ENCODE measurements at places on chromosomes 13 and 19.

DNA sequence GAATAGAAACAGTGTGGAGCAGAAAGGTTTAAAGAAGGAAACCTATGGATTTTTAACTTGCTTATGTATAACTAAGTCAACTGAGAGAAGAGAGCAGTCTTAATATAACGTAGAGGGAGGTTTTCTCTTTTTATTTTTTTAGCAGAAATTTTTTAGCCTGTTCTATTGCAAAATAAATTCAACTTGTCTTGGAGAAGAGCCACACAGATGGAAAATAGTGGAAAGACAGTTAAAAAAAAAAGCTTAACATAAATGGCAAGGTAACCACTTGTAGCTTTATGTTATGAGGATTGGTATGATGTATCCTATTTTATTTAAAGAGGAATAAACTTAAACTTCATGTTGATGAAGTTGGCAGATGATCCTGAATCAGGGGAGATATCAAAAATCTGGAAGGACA, 312.4 kb downstream of the SHISA2 start:
- DNase-seq: no peak

DNA sequence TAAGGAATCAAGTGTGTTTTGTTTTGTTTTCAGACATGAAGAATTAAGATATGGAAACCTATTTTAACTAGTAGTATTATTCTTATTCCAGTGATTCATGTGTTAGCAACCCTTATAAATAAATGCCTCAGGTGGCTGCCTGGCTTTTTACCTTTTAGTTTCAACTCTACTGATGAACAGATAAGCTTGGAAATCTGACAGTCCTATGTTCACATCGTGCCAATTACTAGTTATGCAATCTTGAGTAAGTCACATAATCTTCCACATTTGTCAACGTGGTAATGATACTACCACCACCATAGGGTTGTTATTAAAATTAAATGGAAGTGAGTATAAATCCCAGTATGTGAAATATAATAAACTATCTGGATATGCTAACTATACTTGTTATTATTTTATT, 64.3 kb downstream of the TBC1D4 start:
- DNase-seq: no peak

GRCh38 chr19:33175886-33176669, 18.1 kb upstream of the LRP3 start:
- no peak for DNase-seq

GRCh38 chr13:98422046-98422445, 154.9 kb downstream of the STK24 start:
- no peak for DNase-seq

DNA sequence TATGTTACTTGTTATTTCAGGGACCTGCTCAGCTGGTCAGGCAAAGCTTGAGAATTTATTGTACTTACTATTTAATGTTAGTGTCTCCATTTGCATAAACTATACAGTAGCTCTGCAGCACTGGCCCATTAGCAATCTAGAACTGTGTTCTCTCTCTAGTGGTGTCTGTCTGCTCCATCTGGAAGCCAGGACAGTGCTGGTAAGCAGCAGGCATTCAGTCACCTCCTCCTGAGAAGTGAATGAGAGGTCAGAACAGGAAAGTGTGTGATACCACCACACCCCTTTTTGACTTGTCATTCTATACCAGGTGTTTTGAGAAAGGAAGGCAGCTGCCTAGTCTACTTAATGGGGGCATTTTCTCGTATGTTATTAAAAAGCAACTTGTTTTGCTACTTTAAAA, 3.9 kb downstream of the COG3 start:
- DNase-seq: no peak

GRCh38 chr19:30330266-30330665, 41.9 kb upstream of the ZNF536 start:
- no peak for DNase-seq

DNA sequence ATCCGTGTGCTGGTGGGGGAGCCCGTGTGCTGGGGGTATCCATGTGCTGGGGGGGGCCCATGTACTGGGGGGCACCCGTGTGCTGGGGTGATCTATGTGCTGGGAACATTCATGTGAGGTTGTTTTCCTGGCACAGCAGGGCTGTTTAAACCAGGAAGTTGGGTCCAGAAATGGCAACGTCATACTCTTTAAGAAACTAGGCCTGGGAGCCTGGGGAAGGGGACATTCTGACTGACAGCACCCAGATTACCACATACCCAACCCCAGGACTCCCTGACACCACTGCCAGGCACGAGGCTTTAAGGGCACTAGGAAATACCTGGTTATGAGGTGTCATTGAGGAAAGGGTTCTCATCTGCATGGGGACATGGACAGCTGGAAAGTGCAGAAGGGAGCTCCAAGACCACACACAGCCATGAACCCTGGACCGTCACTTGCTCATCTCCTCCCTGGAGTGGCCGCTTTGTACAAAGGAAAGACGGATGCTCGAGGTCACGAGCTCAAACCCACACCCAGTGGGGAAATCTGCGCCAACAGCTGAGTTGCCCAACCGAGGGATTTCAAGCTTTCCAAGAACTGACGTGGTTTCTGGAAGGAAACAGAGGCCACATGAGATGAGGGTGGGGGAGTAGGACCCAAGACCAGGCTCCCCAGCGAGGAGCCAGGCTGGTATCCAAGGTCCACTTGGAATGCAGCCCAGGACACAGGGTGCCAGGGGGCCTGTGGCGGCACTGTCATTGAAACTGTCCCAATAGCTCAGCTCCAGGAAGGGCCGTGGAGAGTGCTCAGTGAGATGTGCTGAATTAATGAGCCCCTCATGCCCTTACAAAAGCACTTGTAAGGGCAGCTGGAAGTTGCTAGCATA, 40.9 kb downstream of the RAB20 start:
- no peak for DNase-seq

DNA sequence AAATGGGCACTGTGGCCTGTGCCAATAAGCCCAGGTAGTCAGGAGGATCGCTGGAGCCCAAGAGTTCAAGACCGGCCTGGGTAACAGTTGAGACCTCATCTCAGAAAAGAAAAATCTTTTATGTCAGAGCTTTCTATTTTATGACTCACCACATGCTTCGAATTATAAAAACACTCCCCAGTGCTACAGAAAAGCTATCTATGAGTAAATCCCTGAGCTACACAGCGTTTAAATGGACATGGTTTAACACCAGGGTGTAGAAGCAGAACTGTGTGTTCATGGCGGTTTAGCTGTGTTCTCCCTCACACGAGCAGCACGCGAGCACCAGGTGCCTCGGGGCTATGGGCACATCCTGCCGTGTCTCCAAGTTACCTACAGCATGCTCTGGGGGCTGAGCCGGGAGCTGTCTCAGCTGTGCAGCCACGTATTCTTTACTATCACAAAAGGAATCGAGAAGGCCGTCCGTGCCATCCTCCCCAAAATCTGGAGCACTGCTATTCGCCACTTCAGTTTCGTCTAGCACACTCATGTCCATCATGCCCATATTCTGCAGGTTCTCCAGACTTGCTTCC, 6.7 kb downstream of the SAFB2 start:
- DNase-seq: no peak

DNA sequence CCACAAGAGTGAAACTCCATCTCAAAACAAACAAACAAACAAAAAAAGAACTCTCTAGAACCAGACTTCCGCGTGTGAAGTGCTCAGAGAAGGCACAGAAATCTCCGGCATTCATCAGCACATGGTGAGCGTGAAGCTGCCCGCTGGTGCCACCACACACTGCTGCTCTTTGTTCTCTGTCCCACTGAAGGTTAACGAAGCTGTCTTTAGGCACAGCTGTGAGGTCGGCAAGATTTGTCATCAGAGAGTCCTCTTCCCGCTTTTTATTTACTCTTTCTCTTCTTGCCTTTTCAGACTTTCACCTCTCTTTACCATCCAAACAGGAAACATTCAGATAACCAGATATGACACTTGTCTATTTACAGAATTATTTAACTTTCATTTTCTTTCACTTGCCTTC, 115.2 kb upstream of the ARGLU1 start:
- DNase-seq: no peak

DNA sequence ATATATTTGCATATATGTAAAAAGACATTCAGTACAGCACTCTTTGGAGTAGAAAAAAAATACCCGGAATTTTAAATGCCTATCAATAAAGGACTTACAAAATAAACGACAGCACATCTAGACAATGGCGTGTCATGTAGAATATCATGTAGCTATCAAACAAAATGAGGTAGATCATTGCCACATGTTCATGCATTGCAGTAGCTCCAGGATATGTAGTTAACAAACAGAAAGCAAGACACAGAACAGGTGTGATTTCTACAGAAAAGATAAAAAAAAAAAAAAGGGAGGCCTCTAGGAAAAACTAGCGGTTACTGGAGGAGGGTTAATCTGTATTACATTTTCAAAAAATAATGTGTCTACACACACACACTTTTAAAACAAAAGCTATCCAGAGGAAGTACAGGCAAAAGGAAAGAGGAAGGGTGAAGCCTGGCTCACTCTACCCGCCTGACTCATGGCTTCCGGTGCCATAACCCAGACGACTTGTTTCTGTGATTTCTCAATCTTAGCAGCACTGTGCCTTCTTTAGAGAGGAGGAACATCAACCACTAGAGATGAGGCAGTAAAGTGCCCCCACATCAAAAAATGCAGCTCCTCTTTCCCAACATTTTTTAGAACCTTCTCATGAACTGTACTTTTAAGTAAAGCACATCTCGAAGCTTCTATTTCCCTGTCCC, 6.9 kb downstream of the KCTD12 start:
- DNase-seq: peak; percentile 10

GRCh38 chr13:59677966-59678814, 485.5 kb downstream of the DIAPH3 start:
- DNase-seq: peak; percentile 35

- no peak for DNase-seq
Observed at GRCh38 chr19:35013820-35014754, 14.0 kb downstream of the GRAMD1A start.

All from renal cortex interstitium (tissue), 15 donors.